ENCODE measurements at places on chromosomes 1 and 21.
A peak's percentile ranks its signal among the peaks of the same experiment; 100 is the strongest.

- DNase-seq = no peak
Observed at GRCh38 chr1:22907528-22907927, 65.1 kb downstream of the LACTBL1 start.

DNA sequence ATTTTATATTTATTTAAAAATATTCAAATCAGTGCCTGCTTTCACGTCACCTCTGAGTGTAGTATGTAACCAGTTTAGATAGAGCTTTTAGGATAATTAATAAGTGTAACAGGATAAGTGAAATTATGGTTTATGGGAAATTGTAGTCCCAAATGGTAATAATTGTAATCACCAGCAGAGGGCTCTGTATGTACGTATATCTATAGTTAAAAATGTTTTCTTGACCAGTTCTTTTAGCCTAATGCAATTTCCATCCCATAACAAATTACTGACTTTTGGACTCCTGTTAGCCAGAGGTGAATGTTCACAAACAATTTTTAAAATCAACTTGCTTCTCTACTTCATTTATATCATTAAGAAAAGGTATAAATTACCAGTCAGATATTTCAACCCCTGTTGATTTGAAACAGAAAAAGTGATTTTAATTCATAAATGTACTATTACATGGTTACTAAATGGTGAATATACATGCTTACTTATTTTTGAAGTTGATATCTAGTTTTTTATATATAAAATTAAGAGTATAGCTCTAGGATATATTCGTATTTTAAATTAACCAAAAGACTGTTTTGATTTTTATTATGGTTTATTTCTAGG is 25.3 kb downstream of the SLC30A7 start:
- DNase-seq = peak; percentile 31

GRCh38 chr1:9753121-9753531 is 70.6 kb downstream of the CLSTN1 start:
- peak; percentile 81 for DNase-seq

GRCh38 chr1:211885747-211886522 is 55.4 kb upstream of the LPGAT1 start:
- no peak for DNase-seq

- DNase-seq = no peak
Observed at GRCh38 chr1:197761654-197762053, 13.6 kb downstream of the DENND1B start.

DNA sequence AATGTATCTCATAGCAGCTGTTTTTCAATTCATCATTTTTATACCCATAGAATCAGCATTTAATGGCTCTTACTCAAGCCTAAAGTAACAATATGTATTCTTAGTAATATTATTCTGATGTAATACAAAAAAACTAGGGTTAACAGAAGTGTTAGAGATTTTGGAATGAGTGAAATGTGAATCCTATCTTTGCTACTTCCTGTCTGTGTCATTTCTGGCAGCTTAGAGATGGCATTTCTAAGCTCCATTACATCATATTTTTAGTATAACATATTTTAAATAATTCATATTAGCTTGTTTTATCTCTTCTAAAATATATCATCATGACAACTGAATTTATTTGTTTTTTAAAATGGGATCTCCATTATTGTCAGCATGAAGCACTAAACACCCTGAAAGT is 90.2 kb downstream of the LRRC7 start:
- DNase-seq = no peak

- peak; percentile 73 for DNase-seq
Observed at GRCh38 chr1:218330043-218330623, 15.0 kb upstream of the TGFB2 start.

- DNase-seq = no peak
Observed at GRCh38 chr1:231575472-231575871, 47.0 kb downstream of the TSNAX start.

DNA sequence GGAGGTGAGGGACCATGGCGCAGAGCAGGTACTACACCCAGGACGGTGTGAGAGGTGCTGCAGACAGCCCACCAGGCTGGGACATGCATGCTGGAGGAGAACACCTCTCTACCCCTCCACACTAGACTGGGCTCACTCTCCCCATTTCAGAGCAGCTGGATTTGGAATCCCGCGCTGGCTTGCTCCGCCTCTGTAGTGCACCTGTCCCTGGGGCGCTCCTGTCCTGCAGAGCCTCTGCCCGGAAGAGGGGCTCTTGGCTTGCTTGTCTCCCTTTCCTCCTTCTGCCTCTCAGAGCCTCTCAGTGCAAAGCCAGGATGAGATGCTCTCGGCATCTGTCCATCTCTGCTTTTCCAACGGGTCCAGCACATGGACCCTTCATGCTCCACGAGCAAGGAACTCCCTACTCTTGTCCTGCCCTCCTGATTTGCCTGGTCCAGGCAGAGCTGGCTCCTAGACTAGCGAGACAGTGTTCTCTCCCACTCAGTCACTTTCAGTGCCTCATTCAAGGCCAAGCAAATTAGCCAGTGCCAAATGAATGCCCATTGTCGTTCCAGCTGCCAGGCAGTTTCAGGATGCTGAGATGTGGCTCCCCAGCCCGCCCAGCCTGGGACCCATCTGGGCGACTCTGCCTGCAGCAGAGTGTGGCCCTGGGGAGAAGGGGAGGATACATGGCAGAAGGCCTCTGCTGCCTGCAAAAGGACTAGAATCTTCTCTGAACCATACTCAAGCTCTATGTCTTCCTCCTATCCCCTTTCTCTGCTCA is 33.7 kb downstream of the CDCA8 start:
- DNase-seq = no peak

- no peak for DNase-seq
Observed at GRCh38 chr1:183736343-183736742, 68.6 kb upstream of the RGL1 start.

GRCh38 chr21:33406493-33406892 is 3.3 kb downstream of the IFNGR2 start:
- DNase-seq = no peak
